ENCODE measurements at places on chromosomes 7 and 10.

- DNase-seq: peak; percentile 96
Observed at GRCh38 chr10:99395750-99396445, 34.5 kb downstream of the GOT1 start.

DNA sequence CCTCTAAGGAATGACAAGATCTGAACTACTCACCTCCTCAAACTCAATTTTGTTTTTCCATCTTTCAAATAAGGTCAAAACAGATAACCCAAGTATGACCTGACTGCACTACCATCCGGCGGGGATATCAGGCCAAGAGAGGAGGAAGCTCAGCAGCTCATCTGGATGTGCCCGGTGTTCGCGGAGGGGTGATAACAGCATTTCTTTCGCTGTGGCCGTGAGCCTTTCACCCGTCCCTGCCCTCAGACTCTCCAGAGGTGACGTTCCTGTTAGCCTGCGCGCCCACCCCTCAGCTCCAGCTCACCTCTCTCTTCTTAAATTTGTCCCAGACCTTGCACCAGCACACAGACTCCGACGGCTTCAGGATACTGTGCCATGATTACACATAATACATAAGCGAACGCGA, 526 bp downstream of the ZNF248 start:
- DNase-seq: no peak

DNA sequence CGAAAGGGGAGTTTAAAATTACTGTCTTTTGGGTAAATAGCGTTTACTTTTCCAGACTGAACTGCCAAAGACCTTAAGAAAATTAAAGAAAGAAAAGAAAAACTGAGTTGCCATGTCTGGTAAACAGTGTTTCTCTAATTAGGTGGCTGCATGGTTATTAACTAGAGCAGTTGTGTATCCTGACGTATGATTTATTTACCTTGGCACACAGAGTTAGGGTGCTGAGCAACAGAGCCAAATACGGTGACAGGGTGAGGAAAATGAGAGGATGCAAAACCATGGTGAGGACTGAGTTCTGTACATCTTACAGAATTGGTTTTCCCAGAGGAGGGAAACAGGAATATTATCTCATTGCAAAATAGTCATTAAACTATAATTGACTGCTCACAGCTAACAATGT, 546.4 kb upstream of the FZD8 start:
- DNase-seq: no peak

DNA sequence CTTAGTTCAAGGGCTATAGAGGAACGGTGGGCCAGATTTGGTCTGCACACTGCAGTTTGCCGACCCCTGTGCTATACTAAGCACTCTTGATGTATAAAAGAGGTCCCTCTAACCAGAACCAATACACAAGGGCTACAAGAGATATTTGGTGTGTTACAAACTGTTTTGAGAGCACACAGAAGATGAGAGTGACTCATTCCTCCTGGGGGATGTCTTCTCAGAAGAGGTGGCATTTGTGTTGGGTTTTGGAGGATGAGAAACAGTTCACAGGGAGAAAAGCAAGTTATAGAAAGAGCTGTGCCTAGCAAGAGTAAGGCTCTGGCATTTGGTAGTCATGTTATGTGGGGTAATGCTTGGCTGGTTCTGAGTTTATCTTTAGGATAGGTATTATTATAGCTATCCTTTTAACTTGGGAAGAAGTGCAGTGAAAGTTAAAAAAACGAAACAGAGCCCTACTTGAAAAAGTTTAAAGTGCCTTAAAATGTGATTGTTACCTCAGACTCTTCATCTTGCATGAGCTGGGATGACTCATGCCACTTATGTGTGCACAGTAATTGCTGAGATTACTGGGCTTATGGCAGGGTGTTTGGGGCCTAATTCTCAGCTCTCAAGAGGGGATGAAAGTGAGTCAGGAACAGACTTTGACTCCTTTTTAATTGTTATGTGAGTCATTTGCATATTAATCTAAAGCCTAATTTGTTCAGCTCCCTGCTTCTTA, 160.4 kb downstream of the KIF20B start:
- DNase-seq: no peak

Data from Caki2 (cell line).